CD4-positive, alpha-beta T cell treated with Interleukin-12 subunit alpha and Interleukin-12 subunit beta, for 1 hour (primary cell): ENCODE measurements at places on chromosomes 12 and 14.
A peak's percentile ranks its signal among the peaks of the same experiment; 100 is the strongest.

- no peak for DNase-seq
These were observed 197.8 kb upstream of the FRMD6 start for GRCh38 chr14:51453869-51454268.

DNA sequence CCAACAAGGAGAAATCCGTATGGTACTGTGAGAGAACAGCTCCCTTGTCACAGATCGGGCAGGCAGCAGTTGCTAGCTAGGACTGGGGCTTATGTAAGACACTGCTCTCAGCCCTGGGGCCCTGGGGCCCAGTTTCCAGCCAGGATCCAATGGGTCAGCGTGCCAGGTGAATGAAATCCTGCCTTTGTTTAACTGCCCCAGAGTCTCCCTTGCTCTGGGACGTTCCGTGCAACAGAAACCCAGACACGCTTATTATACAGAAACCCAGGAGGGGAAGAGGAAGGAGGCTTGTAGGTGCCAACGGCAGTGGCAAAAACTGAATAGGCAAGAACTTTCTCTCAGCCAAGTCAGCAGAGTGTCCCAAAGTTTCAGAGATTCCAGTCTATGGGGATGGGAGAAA is 110.6 kb downstream of the DIO2 start:
- no peak for DNase-seq

- peak; percentile 6 for DNase-seq
These were observed 140.5 kb downstream of the AKAP6 start for GRCh38 chr14:32469388-32470160.

DNA sequence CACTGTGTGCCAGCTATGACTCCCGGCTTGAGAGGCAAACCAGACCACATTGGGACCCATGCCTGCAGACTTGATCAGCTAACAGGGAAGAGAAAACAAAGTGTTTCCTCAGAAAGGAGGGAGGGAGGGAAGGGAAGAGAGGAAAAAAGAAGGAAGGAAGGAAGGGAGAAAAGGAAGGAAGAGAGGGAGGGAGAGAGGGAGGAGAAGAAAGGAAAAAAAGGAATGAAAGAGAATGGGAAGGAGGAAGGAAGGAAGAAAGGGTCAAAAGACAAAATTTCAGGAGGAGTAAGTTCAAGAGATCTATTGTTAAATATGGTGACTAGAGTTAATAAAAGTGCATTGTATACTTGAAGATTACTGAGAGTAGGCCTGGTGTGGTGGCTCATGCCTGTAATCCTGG is 18.9 kb downstream of the FIGNL2 start:
- no peak for DNase-seq

DNA sequence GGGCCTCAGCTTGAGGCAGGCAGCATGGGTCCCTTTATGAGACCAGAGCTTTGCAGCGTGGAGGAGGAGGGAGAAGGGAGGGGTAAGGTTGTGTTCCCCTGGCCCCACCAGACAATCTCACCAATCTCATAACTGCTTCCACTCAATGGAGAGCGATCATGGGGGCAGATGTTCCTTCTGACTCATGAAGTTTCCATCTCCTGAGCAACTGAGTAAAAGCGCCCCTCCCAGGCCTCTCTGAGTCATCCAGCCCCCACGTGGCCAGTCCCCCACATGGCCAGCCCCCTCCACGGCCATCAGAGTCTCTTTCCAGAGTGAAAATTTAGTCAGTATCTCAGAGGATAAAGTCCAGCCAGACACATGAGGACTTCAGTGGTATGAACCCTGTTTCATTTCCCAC is 39.2 kb upstream of the PLXNC1 start:
- no peak for DNase-seq

GRCh38 chr14:95200404-95200803 is 43.1 kb upstream of the DICER1 start:
- no peak for DNase-seq

DNA sequence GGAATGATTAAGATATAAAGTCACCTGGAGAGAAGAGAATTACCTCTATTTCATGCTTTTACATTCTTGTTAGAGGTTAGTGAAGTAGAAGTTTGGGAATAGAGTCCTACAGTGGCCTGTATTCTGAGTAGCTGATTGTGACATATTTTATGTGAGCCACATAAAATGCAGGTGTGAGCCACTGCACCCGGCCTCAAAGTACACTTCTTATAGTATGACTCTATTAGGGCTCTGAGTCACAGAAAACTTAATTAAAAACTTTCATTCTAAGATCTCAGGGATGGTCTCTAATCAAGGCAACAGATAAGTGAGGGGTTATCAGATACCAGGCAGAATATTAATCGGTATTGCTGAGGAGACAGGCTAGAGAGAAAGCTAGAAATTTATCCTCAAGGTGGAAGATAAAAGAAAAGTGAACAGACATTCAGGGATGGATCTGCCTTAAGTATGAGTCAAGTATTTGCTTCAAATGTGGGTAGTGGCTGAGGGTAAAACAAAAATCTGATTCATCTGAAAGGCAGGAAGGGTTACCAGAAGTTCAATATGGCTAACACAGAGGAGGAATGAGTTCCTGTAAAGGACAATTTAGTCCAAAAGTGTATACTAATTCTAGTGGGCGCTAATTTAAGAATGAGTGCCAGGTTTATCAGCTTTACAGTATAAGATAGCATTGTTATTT is 5.5 kb upstream of the G2E3 start:
- DNase-seq, result no peak

DNA sequence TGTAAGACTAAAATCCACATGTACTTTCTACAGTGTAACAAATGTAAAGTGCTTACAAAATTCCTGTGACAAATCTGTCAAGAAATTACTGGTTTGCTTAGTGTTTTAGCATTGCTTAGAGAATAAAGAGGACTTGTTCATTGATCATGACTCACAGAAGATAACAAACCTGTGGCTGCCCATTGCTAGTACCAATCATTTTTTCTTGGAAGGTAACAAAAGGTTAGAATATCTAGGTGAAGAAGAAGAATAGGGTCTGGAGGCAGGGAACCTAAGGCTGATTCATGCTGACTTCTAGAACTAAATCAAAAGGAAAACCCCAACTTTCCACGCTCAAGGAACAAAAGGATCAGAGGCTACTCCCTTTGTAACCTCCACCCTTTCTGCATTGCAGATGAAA is 232.7 kb upstream of the ABCD2 start:
- no peak for DNase-seq

GRCh38 chr12:121753844-121754264 is 39.6 kb downstream of the RHOF start:
- DNase-seq, result no peak

GRCh38 chr14:51638071-51638944 is 13.4 kb upstream of the FRMD6 start:
- no peak for DNase-seq

- DNase-seq, result no peak
These were observed 88.2 kb downstream of the RASSF9 start for GRCh38 chr12:85747941-85748495.

DNA sequence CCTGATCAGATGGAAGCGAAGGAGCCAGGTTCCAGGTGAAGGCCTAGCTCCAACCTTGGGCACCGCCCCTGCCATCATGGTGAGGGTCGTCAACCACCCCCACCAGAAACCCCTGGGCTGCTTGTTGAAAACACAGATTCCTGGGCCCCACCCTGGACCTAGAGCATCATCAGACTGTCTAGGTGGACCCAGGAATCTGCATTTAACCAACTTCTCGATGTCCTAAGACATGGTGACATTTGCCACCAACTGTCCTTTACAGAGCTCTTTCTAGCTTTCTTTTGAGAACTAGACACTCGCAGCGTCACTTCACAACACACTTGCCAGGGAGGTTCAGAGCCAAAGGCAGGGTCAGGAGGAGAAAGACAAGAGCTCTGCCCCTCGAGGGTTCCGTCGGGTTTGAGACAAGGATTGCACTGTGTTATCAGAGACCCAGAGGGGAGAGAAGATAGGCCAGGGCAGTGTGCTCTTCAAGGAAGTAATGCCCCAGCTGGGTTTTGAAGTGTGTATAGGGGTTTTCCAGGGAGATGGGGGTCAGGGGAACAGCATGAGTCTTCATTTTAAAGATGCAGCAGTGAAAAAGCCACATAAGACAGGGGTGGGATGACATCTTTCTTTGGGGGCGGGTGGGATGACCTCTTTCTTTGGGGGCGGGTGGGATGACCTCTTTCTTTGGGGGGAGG is 24.6 kb downstream of the RFLNA start:
- DNase-seq, result no peak

DNA sequence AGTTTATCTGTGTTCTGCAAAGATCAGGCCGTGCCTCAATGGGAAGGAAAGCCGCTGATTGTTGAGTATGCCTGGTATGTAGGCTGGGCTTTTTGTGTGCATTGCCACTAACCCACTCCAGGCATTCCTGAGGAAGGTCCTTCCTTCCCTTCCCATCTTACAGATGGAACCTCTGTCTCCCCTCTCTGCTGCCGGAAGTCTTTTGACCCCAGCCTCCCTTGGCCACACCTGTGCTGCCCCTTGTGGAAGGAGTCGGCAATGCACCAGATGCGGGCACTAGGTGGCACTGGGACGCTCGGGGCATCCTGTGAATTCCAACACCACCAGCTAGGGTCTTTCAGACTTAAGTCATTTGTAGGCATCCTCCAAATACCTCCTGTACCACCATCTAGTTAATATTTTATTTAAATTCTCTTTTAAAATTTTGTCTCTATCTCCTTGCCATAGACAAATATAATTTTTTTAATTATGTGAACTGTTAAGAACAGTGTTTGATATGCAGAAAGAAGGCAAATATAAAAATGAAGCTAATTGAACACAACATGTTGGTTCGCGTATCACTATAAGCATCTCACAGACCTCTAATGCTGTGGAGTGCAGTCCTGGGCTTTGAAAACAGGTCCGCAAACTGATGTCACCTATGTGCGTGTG is 99.6 kb downstream of the RIN3 start:
- peak; percentile 68 for DNase-seq

GRCh38 chr12:101298426-101298825 is 18.5 kb downstream of the UTP20 start:
- DNase-seq, result no peak

DNA sequence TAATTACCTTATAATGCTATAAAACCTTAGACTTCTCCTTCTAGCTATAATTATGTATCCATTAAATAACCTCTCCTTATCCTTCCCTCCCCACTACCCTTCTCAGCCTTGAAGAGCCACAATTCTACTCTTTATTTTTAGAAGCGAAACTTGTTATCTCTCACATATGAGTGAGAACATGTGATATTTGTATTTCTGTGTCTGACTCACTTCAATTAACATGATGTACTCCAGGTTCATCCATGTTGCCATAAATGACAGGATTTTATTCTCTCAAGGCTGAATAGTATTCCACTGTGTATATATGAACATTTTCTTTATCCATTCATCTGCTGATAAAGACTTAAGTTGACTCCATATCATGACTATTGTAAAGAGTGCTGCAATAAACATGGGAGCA is 485.6 kb downstream of the FLRT2 start:
- DNase-seq, result no peak

DNA sequence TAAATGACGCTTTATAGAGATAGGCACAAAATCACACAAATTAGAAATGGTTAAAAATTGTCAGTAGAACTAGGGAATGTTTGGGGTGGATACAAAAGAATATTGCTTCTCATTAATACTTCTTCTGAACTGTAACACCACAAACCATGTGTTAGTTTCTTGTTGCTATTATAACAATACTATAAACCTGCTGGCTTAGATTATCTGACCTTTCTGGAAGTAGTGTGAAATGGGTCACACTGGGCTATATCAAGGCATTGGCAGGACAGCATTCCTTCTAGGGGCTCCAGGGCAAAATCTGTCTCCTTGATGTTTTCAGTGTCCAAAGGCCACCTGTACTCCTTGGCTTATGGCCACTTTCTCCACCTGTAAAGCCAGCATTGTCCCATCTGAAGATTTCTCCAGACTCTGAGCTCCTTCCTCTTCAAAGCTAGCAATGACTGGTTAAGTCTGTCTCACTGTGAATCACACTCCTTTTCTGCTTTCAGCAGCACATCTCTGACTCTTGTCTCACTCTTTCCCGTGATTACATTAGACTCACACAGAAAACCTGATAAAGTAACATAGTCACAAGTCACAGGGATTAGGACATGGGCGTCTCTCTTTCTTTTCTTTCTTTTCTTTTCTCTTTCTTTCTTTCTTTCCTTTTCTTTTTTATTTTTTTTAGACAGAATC is 86.3 kb downstream of the SLC15A4 start:
- no peak for DNase-seq

DNA sequence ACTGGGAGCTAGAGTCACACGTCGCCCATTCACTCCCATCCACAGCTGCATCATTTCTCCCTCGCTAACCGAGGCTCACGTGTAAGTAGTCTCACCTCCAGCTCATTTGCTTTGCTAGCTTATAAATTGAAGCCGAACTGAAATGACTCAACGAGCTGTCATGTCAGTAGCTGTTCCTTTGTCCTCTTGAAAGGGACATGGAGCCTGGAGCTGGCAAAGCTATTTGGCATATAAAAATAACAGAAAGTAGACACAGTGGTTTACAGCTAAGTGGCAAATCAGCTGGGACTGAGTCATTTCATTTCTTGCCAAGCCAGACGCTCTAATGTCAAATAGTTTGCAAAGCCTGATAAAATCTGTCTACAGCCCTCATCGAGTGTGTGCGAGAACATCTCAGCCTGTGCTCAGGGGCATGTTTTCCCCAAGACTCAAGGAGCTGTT is 114.4 kb upstream of the TMEM233 start:
- no peak for DNase-seq

DNA sequence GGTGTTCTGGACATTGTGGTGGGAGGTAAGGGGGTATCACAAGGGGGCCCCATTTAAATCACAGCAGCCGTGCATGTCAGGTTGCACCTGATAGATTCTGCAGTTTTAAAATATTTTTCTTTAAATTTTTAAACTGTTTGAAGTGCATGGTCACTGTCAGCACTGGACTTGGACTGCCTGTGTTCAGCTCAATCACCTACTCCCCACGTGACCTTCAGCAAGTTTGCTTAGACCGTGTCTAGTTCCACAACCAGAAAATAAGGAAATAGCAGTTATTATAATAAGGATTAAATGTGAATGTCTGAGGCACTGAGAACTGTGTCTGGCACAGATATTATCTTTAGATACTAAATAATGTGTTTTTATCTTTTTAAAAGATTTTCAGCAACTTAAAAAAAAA is 64.7 kb downstream of the ESR2 start:
- no peak for DNase-seq

GRCh38 chr12:119544765-119545625 is 48.6 kb upstream of the TMEM233 start:
- DNase-seq, result peak; percentile 56

GRCh38 chr14:67516676-67517075 is 16.4 kb upstream of the PLEKHH1 start:
- no peak for DNase-seq

DNA sequence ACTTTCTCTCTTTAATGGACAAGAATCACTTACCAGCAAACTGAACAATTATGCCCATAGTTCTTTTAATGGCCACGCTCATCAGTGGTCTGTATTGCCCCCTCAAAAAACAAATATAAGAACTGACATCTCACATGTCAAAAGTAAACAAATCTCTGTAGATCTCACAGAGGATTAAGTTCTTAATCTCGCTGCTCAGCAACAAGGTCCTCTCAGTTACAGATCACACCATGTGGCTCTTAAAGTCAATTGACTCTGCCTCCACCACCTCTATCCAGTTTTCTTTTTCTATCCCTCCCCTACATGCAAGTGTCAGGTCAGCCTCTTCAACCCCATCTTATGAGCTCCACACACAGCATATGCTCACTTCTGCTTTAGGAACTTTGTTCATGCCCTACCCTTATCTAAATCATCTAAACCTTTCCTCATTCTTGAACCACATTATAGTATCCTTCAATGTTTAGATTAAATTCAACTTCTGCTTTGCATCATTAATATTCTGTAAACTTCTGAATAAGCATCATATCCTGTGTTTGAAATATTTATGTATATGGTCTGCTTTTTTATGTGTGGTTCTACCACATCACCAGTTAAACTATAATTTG is 7.2 kb downstream of the ADAM20 start:
- no peak for DNase-seq

GRCh38 chr12:69555461-69555860 is 29.8 kb upstream of the CCT2 start:
- no peak for DNase-seq
